ENCODE measurements at places on chromosomes 7 and 10. TPM values are rescaled to one million over a fixed set of nuclear protein-coding genes. Genes with fewer than 3 reads are reported as not detected.
A peak's percentile ranks its signal among the peaks of the same experiment; 100 is the strongest.

DNA sequence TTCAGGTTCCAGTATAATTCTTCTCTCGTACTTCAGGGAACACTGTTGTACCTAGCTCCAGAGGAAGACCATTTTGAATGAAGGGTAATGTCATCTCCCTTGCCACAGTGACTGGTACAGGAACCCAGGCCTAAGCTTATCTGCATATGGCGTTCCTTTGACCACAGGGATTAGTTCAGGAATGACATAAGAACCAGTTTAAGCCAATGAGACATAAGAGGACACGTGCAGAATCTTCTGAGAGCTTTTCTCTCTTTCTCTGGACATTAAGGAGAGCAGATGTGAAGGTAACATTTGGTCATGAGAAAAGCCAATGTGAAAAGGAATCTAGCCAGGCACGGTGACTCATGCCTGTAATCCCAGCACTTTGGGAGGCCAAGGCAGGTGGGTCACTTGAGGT lies 21.8 kb upstream of the HIBADH start:
- no peaks in the 10 kb centered on the region for H3K36me3 ChIP-seq
- H3K4me1 ChIP-seq: no peaks in the 10 kb centered on the region
- no peak overlapping the region for H3K4me3 ChIP-seq
- DNase-seq: no peak
- no peaks in the 10 kb centered on the region for H3K27me3 ChIP-seq

- DNase-seq: no peak
- H3K4me1 ChIP-seq: no peaks in the 10 kb centered on the region
- H3K36me3 ChIP-seq: no peaks in the 10 kb centered on the region
- H3K27ac ChIP-seq: no peak overlapping the region
- no peak overlapping the region for H3K4me3 ChIP-seq
These were observed 869.4 kb upstream of the PHF14 start for GRCh38 chr7:10104292-10104691.

- no peak overlapping the region for H3K27ac ChIP-seq
- H3K36me3 ChIP-seq: no peaks in the 10 kb centered on the region
- no peak for DNase-seq
These were observed 260.1 kb upstream of the AUTS2 start for GRCh38 chr7:69338144-69338543.

DNA sequence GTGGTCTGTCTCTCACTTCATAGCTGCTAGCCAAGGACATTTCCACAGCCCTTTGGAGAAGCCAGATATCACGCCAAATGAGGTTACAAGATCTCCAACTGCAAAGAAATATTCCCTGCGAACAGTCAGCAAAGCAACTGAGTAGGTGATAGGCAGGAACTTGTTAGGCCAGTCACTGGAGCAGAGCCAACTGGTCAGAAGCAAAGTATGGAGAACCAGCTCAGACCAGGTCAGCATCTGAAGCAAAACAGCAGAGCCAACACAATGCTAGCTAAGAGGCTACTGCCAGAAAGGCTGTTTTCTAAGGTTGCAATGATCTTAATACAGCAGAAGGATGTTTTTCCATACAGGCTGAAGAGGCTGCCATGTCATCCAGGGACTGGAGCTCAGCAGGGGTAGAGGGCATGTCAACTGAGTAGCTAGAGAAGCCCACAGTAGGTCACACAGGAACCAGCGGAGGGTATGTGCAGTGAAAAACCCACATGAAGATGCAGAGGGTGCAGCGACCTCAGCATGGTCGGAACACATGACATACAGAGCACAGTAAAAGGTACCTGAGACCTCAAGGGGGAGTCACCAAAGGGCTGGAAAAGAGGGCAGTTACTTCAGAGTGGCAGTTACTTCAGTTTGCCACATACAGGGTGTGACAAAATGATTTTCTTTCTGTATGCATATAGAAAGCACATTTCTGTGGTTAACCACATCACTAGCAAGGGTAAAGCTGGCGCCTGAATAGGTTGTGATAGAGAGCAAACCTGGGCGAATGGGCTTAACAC lies 8.9 kb downstream of the SEC31B start:
- H3K4me3 ChIP-seq: no peak overlapping the region
- peaks cover 86% of the 10 kb centered on the region for H3K36me3 ChIP-seq
- peaks cover 15% of the 10 kb centered on the region for H3K4me1 ChIP-seq

- no peaks in the 10 kb centered on the region for H3K4me1 ChIP-seq
- no peak overlapping the region for H3K27ac ChIP-seq
- H3K27me3 ChIP-seq: no peaks in the 10 kb centered on the region
These were observed 97.6 kb downstream of the SUGCT start for GRCh38 chr7:40232242-40232893.

DNA sequence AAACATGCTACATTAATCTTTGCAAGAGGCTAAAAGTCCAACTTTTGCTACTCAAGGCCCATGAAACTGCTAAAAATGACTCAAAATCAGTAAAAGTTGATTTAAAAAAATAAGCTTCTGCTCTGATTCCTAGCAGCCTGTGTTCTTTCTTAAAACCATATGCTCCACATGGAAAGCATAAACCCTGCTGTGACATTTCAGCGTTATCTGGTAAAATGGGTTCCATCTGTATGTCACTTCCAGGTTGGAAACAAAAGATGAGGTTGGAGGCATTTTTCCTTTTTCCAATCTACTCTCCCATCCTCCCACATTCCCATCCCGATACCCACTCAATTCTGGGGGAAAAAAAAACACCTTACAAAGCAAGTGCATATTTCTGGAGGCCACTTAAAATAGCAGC lies 439.5 kb downstream of the NEBL start:
- H3K27me3 ChIP-seq: no peaks in the 10 kb centered on the region
- no peak for DNase-seq

DNA sequence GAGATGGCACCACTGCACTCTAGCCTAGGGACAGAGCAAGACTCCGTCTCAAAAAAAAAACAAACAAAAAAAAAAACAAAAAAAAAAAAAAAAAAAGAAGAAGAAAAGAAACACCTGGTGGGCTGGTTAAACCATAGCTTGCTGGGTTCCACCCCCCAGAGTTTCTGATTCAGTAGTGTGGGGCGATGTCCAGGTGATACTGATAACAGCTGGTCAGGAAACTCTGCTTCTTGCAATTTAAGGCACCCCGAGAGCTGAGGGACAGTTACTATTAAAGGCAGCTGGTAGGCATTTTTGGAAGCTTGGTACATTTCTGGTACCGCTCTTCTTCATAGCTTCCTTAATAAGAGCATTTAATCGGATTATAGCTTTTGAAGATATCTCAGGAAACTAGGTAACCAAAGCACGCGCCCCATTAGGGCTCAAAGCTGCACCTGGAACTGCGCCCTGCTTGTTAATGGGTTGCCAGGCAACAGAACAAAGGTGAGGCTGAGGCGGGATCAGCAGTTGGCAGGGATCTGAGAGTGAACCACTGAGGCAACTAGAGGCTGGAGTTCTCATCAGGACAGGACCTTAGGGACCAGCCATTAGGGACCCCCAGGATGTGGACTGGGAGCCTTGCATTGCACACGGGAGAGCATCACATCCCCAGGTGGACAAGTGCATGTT lies 6.5 kb upstream of the SDK1 start:
- no peak overlapping the region for H3K4me3 ChIP-seq
- H3K4me1 ChIP-seq: peaks cover 8% of the 10 kb centered on the region
- no peak for DNase-seq
- H3K27ac ChIP-seq: no peak overlapping the region
- no peaks in the 10 kb centered on the region for H3K27me3 ChIP-seq

GRCh38 chr10:6300106-6300783 lies 97.5 kb downstream of the PFKFB3 start:
- no peaks in the 10 kb centered on the region for H3K27me3 ChIP-seq
- H3K27ac ChIP-seq: peak overlapping the region; percentile 64
- H3K36me3 ChIP-seq: no peaks in the 10 kb centered on the region
- H3K4me3 ChIP-seq: no peak overlapping the region
- peaks cover 63% of the 10 kb centered on the region for H3K4me1 ChIP-seq

- no peak for DNase-seq
- no peaks in the 10 kb centered on the region for H3K36me3 ChIP-seq
- peaks cover 28% of the 10 kb centered on the region for H3K4me1 ChIP-seq
- H3K4me3 ChIP-seq: no peak overlapping the region
These were observed 2.6 kb upstream of the ING3 start for GRCh38 chr7:120947980-120948379.

The AKR1D1 gene
- total RNA-seq: not detected

The PDE1C gene
- 0.88 TPM for total RNA-seq

The RBM48 gene
- 5.3 TPM for total RNA-seq

Measured in esophagus squamous epithelium (tissue), 5 donors.